ENCODE measurements at places on chromosomes 16 and 17.

- no peak for DNase-seq
These were observed 15.4 kb downstream of the FBXO31 start for GRCh38 chr16:87368029-87368770.

GRCh38 chr17:63504261-63504660, 18.9 kb upstream of the KCNH6 start:
- no peak for DNase-seq

DNA sequence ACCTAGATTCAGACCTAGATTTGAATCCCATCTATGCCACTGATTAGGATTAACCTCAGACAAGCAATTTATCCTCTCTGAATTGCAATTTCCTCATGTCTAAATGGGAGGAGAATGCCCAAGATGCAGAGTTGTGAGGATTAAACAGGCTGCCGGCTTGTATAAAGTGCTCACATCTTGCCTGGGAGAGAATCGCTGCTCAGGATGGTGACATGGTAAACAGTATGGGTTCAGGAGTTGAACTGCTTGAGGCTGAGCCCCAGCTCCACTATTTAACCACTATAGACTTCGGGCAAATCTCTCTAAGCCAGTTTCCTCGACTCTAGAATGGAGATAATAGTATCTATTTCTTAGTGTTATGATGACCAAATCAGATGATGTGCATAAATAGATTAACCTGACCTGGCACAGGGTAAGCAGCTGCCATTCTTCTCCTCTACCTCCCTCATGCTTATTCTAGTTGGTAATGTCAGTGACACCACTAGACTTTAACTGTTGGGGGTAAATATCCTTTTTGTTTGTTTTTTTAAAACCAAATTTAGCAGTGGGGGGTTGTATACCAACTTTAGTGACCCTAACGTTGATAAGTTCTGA, 732 bp upstream of the RPL27 start:
- DNase-seq, result no peak

GRCh38 chr17:69030169-69030568, 30.6 kb downstream of the ABCA9 start:
- DNase-seq, result no peak

DNA sequence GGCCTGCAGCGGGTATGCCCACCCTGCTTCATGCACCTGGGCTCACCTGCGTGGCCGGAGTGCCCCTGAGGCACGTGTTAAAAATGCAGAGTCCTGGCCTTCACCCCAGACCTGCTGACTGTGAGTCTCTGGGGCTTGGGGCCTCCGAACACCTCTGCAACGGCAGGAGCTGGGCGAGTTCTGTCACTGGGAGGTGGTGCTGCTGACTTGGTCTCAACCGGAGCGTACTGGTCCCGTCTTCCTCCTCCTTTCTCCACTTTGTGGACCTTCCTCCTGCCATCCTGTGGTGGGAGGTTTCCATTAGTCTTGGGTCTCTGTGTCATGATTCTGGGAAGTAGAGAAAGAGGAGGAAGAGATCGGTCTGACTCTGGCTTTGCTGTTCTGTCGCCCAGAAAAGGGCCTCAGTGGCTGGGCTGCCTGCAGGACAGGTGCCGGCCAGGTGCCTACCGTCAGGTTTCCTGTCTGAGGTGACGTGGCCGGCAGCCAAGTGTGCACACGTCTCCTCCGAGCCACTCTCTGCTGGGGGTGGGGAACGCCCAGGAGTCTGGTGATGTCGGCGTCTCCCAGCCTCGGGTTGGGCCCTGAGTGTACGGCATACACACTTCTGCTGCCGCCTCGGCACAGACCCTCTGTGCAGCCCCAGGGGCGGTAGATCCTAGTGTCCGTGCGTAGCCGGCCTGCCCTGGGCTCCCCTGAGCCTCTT, 6.9 kb downstream of the TSC2 start:
- DNase-seq, result no peak

GRCh38 chr16:81319221-81319912, 4.6 kb downstream of the GAN start:
- DNase-seq, result peak; percentile 83

DNA sequence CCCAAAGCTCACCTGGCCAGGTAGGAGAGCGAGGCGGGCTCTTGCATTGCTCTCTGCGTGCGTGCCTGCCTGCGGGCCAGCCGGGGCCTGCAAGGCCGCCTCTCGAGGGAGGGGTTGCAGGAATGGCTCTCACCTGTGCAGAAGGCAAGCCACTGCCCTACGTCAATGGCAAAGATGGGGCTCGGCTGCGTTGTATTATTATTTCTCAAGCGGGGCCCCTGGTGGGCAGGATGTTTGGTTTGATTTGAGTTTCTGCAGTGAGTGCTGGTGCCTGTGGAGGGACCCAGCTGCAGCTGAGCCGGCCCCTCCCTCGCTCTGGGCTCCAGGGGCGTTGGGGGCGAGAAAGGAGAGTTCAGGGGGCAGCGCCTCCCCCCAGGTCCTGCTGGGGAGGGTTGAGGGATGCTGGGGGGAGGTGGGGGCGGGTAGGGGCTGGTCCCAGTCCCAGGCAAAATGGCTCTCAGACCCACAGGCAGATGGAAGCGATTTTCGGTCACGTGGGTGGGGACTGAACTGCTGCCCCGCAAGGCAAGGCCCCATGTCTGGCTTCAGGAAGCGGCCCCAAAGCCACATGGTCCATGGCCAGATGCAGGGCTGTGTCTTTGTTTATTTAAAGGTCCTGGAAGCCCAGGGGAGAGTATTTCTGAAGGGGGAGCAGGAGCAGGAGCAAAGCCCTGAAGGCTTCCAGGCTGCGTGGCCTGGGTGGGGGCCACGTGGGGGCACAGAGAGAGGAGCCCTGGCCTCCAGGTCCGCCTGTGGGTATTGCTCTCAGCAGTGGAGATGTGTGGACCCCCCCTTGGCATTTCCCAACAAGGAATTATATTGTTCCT, 338.8 kb downstream of the SEC14L1 start:
- peak; percentile 64 for DNase-seq

DNA sequence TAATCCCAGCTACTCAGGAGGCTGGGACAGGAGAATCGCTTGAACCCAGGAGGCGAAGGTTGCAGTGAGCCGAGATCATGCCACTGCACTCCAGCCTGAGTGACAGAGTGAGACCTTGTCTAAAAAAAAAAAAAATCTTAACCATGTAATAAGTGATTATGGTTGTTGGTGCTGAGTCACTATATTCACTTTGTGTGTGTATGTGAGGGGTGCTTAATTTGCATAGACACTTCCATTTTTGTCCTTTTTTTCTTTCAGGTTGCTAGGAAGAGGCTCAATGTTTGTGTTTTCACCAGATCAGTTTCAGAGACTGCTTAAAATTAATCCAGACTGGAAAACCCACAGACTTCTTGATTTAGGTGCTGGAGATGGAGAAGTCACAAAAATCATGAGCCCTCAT, 18.2 kb downstream of the METTL9 start:
- DNase-seq, result no peak

DNA sequence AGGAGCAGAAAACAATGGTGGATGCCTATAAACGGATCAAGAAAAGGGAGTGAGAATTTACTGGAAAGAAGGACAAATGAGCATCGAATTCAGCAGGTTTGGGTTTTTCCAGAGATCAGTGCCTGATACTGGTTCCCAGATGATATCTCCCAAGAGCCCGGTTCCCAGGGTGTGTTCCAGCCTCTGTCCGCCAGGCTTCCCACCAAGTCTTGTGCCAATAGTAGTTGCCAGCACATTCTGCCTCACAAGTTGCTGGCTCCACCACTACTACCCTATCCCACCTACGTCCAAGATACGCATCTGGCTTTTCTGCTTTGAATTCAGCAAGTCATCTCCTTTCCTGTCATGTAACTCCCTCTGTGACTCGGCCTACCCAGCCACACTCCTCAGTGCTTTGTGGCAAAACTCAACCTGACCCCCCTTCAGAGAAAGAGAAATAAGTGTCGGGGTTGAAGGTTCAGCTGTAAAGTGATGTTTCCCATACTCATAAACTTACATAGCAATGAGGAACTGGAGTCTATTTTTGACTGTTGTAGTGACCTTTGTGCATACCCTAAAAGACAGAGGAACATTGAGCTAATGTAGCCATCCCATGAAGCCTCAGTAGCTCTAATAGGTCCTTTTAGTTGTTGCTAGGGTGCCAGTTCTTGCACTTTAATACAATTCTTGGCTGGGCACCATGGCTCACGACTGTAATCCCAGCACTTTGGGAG, 277.0 kb downstream of the IRX3 start:
- no peak for DNase-seq

GRCh38 chr16:81933361-81933760, 77.9 kb downstream of the SDR42E1 start:
- no peak for DNase-seq

- DNase-seq, result no peak
These were observed 744 bp downstream of the SALL1 start for GRCh38 chr16:51150165-51150887.

- DNase-seq, result no peak
These were observed 1.4 kb downstream of the AOC3 start for GRCh38 chr17:42852351-42852750.

GRCh38 chr17:82346342-82347300, 12.4 kb upstream of the TEX19 start:
- DNase-seq, result no peak

DNA sequence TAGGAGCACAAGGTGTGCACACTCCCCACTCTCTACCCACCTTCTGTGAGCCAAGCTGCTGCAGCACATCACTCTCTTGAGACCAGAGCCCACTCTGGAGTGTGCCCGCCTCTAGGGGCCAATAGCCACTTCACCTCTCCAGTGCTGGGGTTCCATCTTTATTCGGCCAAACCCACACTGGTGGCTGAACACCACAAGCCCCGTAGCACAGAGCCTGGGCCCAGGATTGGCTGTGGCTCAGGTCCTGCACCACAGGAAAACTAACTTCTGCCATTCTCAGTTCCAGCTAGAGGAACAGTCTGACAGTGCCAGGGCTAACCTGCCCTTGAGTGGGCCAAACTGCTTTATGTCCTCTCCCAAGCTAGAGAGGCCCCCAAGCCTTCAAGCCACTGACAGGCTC, 111.0 kb upstream of the TOX3 start:
- DNase-seq, result no peak

GRCh38 chr16:477301-478157, 50.0 kb upstream of the CAPN15 start:
- no peak for DNase-seq

GRCh38 chr16:496097-496886, 31.2 kb upstream of the CAPN15 start:
- DNase-seq, result no peak
